A549 treated with Hydrocortisone at 1 μM for 4 hours (cell line): ENCODE measurements at places on chromosomes 11 and 22. TPM values are rescaled to one million over a fixed set of nuclear protein-coding genes. Genes with fewer than 3 reads are reported as not detected.

Gene TPH1
- total RNA-seq = 0.03 to 0.15 TPM (median 0.05 TPM) in 4 of 5 replicates, not detected in the other

Gene ART1
- not detected in 5 replicates for total RNA-seq

Gene BTBD18
- not detected in 5 replicates for total RNA-seq

Gene ARHGAP20
- 0.02 to 0.05 TPM (median 0.03 TPM) in 4 of 5 replicates, not detected in the other for total RNA-seq
